ENCODE measurements at places on chromosomes 3 and 15.
A peak's percentile ranks its signal among the peaks of the same experiment; 100 is the strongest.

GRCh38 chr15:74257623-74258022 lies 21.5 kb downstream of the CCDC33 start:
- DNase-seq: no peak

GRCh38 chr3:157261000-157261399 lies 101.1 kb upstream of the CCNL1 start:
- DNase-seq: peak; percentile 20

DNA sequence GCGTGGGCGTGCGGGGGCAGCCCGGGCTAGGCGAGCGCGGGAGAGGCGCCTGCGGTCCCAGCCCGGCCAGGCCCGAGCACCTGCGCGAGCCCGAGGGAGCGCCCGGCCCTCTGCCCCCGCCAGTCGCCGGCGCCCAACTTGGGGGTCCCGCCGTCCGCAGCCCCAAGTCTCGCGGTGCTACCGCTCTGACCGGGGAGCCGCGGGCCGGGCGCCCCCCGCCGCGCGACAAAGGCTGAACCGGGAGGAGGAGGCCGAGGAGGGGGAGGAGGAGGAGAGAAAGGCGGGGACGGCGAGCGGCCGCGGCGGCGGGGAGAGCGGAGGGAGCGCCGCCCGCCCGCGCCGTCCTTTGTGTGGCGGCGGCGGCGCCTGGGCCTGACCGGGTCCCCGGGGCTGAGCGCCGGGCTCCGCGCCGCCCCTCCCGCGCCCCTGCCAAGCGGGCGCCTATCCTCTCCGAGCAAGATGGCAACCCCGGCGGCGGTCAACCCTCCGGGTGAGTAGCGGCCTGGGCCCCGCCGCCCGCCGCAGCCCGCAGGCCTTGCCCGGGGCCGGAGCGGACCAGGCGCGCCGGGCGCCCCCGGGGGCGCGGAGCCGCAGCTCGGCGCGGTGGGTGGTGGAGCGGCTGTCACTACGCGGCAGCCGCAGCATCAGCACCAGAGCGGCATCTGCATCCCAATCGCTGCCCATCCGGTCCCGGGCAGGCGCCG lies at the start of gene ARNT2:
Gene ARNT2, plus strand, starts transcription at position 326 of the 704 bp plus-strand sequence. Its CDS starts 134 bp downstream, at position 460.
- no peak for DNase-seq

DNA sequence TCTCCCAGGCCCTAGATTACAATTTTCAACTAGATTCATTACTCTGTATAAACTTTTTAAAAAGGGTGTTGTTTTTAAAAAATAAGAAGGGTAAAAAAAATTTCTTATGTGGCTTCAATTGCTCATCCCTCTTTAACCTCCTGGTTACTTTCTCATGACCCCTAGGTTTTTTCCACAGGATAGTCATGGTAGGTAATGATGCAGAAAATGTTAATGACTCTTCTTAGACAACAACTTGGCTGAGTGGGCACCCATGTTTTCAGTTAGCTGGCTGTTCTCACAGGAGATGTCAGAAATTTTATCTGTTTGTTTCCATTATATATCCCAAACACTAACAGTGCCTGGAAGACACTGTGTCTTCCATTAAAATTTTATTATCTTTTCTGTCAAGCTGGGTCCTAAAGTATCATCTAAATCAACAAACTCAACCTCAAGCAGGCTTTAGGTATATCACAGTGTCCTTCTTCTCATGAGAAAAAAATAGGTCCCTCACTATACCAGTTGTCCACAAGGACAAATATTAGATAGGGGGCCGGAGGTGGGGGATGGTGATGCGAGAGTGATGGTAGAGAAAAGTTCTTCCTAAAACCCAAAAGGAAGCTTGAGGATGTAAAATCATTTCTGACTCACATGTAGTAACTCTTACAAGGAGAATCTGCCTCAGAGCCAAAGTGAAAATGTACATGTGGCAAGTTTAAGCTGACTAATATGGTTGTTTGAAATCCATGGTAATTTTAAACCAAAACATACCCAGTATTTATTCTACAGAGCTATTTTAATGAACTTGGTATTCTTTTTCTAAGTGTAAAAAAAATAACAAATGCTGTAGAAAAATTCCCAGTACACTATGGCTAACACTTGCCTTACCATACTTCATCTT lies 43.3 kb downstream of the PLOD2 start:
- DNase-seq: peak; percentile 2

GRCh38 chr15:68354268-68354667 lies 76.7 kb downstream of the FEM1B start:
- DNase-seq: no peak

GRCh38 chr3:151316267-151316991 lies at the start of gene GPR87:
GPR87 (minus strand) TSS chr3:151316820; CDS start chr3:151300100, 16,720 bp downstream.
- DNase-seq: peak; percentile 60

DNA sequence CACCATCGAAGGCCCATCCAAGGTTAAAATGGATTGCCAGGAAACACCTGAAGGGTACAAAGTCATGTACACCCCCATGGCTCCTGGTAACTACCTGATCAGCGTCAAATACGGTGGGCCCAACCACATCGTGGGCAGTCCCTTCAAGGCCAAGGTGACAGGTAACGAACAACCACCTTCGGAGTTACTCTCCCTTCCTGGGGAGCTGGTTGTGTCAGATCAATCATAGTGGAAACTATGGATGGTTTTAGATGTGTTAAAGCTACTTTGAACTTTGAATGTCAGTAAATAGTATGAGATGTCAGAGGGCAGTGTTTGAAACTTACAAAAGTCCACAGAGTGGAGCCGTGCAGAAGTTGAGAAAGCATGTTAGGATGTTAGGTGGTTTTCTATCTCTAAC lies 42.3 kb downstream of the DNASE1L3 start:
- DNase-seq: no peak

- DNase-seq: no peak
Observed at GRCh38 chr3:191528589-191528988, 67.6 kb downstream of the PYDC2 start.

GRCh38 chr3:197533927-197534725 lies 21.6 kb downstream of the BDH1 start:
- DNase-seq: no peak

DNA sequence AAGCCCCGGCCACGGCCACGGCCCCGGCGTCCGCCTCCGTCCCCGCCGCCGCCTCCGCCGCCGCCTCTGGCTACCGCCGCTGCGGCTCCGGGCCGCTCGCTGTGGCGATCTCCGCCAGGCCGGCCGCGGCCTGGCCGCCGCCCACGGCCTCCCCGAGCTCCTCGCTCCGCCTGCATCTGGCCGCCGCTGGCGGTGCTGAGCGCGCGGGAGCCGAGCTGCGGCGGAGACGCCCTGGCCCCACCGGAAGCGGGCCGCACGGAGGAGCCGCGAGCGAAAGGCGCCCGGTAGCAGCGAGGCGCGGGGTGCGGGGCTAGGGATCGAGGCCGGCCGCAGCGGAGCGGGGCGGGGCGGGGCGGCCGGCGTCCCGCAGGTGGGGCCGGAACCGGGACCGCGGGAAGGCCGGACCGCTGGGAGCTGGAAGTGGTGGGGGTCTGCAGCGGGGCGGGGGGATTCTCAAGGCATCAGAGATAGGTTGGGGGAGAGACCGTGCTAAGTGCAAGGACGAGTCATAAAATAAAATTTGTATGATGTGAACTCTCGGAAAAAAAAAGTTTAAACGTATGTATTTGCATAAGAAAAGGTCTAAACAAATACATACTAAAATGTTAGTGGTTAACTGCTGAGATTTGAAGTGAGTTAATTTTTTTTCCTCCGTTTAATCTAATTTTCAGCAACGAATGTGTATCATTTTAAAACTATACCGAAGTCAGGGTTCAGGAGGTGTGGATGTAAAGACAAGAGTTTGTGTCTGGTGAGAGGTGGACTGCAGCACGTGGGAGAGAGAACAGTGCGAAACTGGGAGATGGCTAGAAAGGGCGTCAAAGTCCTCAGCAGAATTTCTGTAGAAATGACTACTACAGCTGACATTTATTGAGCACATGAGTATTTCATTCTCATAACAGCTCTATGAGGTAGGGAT lies at the start of gene AVEN:
Gene AVEN, minus strand, starts transcription at position 334 of the 919 bp plus-strand sequence. Its CDS starts 158 bp downstream, at position 176.
- no peak for DNase-seq

DNA sequence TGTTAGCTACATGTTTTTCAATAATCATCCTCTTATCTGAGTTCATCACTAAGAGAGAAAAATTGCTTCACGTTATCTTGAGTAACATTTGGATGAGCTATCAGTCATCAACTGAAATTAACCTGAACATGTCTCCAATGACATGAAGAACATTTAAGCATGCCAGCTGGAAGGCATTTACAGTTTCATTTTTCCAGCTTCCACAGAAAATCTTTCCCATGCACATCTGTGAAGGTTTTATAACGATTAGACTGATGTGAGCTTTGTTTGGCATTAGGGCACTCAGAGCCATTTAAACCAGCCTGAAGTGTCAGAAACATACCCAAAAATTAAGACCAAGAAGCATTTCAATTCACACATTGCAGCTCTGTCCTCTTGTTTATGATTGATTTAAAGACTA lies 235.8 kb upstream of the ARHGEF26 start:
- DNase-seq: no peak

- DNase-seq: no peak
Observed at GRCh38 chr3:30471066-30471465, 135.3 kb upstream of the TGFBR2 start.

GRCh38 chr15:75578948-75579920 lies at the start of gene PTPN9:
PTPN9 (minus strand) TSS chr15:75579315; CDS start chr15:75578776, 539 bp downstream.
- DNase-seq: peak; percentile 41

- DNase-seq: no peak
Observed at GRCh38 chr15:48456134-48456533, 124.9 kb downstream of the DUT start.

DNA sequence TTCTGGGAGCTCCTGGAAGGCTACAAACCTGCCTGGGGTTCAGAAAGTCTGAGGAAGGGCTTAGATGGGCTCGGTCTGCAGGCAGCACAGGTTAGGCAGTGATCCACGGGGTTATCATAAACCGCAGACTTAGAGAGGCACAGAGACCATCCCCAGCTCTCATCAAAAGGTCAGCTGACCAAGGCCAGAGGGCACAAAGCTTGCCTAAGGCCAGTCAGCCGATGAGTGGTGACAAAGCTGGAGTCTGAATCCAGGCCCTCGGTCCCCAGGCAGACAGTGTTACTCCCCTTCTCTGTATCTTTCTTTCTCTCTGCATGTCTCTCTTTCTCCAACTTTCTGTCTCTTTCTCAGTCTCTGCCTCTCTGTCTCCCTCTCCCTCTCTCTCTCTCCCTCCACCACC lies 56.5 kb downstream of the ADCY5 start:
- no peak for DNase-seq

GRCh38 chr3:71504250-71505036 lies 79.1 kb downstream of the FOXP1 start:
- DNase-seq: peak; percentile 88

GRCh38 chr15:22866079-22866478 lies 27.6 kb downstream of the NIPA2 start:
- peak; percentile 32 for DNase-seq

DNA sequence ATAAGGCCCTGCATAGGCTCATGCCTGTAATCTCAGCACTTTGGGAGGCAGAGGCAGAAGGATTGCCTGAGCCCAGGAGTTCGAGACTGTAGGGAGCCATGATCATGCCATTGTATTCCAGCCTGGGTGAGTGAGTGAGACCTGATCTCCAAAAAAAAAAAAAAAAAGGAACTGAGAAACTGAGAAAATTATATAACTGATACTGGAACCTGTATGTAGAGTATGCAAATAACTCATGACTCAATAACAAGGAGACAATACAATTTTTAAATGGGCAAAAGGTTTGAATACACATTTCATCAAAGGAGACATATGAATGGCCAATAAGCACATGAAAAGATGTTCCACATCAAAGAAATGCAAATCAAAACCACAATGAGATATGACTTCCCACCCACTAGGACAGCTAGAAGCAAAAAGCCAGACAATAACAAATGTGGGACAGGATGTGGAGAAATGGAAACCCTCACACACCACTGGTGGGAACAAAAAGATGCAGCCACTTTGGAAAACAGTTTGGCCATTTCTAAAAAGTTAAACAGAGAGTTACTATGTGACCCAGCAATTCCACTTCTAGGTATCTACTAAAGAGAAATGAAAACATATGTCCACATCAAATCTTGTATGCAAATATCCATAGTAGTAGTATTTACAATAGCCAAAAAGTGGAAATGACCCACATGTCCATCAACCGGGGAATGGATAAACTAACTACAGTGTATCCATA lies 70.7 kb downstream of the IQSEC1 start:
- DNase-seq: no peak

GRCh38 chr15:93141371-93141794 lies 52.4 kb upstream of the RGMA start:
- no peak for DNase-seq

GRCh38 chr15:70605606-70606410 lies 157.6 kb downstream of the UACA start:
- peak; percentile 45 for DNase-seq

- peak; percentile 33 for DNase-seq
Observed at GRCh38 chr3:156180077-156180476, 59.7 kb downstream of the KCNAB1 start.

- DNase-seq: no peak
Observed at GRCh38 chr3:7518026-7518425, 657.1 kb downstream of the GRM7 start.

DNA sequence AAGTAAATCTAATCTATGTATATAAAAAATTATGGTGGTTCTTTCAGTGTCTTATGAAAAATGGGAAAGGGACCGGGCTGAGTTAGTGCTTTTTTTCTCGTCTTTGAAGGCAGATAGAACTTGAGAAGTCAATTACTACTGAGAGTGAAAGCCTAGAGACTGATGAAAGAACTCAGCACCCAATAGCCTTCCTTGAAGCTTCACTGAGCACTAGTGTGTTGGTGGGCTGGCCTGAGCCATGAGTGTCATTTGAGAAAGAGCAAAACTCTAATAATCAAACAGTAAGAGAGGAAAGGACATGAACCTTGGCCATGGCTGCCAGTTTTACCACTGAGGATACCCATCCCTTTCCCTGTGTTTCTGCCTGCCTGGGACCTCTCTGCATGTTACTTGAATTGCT lies 428.3 kb upstream of the RASGRP1 start:
- DNase-seq: no peak

- DNase-seq: no peak
Observed at GRCh38 chr3:160906646-160907045, 150.6 kb downstream of the PPM1L start.

DNA sequence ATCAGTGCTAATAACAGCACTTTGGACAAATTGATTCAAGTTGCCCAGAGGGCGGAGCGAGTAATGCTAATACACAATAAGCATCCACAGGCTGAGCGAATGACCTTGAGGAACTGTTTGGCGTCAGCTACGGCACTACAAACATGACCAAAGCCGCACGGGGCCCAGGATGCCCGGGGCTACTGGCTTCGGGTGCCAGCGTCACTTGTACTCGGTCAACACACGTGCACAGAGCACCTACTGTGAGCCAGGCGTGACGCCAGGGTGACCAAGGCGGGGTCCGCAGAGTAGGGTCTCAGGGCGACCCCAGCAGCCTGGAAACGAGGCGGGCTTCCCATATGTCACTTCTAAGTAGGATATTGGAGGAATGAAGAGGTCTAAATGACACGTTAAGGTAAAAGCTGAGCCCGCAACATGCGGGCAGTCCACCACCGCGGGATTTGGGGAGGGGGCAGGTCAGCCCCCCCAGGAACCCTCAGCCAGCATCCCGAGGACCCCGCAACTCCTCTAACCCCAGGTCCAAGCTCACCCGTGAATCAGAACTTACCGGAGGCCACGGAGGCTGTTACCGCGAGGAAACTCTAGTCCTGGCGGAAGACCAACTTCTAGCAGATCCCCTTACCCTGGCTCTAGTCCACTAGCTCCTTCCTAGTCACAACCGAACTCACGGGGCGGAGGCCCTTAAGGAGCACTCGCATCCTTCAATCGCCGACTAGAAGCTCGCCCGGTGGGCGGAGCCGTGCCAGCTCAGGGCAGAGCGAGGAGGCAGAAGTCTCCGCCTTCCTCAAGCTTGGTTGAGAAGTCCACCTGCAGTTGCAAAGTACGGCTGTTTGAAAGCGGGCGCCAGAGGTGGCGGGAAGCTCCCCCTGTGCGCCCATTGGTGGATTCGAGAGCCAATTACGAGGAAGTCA lies at the start of gene CEP152:
Gene CEP152, minus strand, starts transcription at position 656 of the 911 bp plus-strand sequence. CDS start 5,420 bp downstream, outside the sequence.
- DNase-seq: peak; percentile 99
